Stimulated activated CD4-positive, alpha-beta T cell treated with anti-CD3 and anti-CD28 coated beads, Interleukin-2, amount 100 ng/mL, for 48 hours (primary cell): ENCODE measurements at places on chromosomes 4 and X.

DNA sequence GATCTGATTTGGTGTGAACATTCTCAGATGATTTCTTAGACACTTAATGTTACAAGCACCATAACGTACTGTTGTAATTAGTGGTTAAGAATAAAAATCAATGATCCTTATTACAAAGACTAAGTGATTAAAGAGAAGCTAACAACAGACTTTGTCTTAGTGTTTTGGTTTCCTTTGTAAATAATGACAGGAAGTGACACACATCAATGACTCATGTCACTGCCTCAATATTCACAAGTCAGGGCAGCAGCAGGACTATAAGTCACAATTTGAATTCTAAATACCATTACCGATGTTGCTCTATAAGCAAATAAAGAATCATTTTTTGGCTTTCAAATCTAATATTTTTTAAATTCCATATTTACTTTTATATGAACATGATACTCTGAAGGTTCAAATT lies 115.8 kb upstream of the FAT4 start:
- DNase-seq: no peak

- no peak for DNase-seq
These were observed 90.4 kb upstream of the HPRT1 start for GRCh38 chrX:134369576-134369975.

DNA sequence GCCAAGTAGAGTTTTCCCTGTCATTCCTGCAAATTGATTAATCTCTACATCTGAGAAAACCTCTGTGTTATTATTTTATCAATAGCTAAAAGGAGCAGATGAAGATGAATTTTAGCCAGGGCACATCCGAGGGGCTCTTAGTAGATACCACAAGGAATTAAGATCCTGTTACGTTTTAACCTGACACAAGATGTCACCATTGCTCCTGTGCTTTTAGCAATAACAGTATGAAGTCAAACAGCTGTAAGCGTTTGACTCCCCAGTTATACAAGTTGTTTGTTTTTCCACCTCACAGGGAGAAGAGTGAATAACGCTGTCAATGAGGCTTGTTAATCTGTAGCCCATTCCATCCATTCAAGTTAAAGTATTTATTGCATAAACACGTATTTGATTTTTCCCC lies 76.0 kb upstream of the AP1S2 start:
- no peak for DNase-seq

DNA sequence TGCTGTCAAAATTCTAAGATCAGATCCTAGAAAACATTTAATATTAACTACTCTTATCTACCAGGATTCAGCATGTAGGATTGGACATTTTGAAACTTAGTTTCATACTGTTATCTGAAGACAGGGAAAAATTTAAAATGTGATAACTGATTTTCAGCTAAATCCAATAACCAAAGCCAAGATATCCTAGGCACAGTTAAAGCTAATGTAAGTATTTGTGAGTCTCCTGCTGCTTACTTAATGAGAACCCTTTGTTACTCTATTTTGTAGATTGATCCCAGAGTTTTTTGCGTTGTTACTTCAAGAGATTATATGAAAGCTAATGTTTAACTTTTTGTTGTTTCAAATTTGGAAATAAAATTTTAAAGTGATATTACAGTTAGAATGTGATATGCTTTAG lies 2.0 kb downstream of the CPE start:
- DNase-seq: no peak
